ENCODE measurements at places on chromosomes 6 and 20. TPM values are rescaled to one million over a fixed set of nuclear protein-coding genes. Genes with fewer than 3 reads are reported as not detected.

Gene CNKSR3
- not detected for polyA plus RNA-seq

Gene SLC22A1
- 0.18 TPM for polyA plus RNA-seq

Gene REM1
- polyA plus RNA-seq = not detected

Gene PRR18
- polyA plus RNA-seq = not detected

Gene ATP9A
- polyA plus RNA-seq = 0.20 TPM

Gene PLN
- 0.10 TPM for polyA plus RNA-seq

Gene THBS2
- polyA plus RNA-seq = 0.08 TPM

Gene ZSWIM1
- 5.8 TPM for polyA plus RNA-seq

Gene TREML2
- polyA plus RNA-seq = 12.4 TPM

Gene CGA
- polyA plus RNA-seq = not detected

Gene CDKN1A
- 81.1 TPM for polyA plus RNA-seq

Gene CCN6
- not detected for polyA plus RNA-seq

Gene LINC00237
- not detected for polyA plus RNA-seq

Gene ADAM33
- not detected for polyA plus RNA-seq

Gene OR2B6
- polyA plus RNA-seq = not detected

Gene EPM2A
- polyA plus RNA-seq = 7.0 TPM

Gene MEI4
- polyA plus RNA-seq = 0.13 TPM

Gene DACT2
- not detected for polyA plus RNA-seq

Gene NRSN2
- polyA plus RNA-seq = 6.2 TPM

Gene SLC24A3
- not detected for polyA plus RNA-seq

Gene XKR7
- polyA plus RNA-seq = not detected
